Stimulated activated CD8-positive, alpha-beta memory T cell treated with anti-CD3 and anti-CD28 coated beads, Interleukin-7, amount 100 ng/mL, for 48 hours (primary cell): ENCODE measurements at places on chromosomes 5 and 9.

GRCh38 chr5:150904479-150905311 lies at the start of gene ZNF300:
Gene ZNF300, minus strand, starts transcription at chr5:150904980. Its CDS starts 1,825 bp downstream, at chr5:150903155.
- peak; percentile 26 for DNase-seq

DNA sequence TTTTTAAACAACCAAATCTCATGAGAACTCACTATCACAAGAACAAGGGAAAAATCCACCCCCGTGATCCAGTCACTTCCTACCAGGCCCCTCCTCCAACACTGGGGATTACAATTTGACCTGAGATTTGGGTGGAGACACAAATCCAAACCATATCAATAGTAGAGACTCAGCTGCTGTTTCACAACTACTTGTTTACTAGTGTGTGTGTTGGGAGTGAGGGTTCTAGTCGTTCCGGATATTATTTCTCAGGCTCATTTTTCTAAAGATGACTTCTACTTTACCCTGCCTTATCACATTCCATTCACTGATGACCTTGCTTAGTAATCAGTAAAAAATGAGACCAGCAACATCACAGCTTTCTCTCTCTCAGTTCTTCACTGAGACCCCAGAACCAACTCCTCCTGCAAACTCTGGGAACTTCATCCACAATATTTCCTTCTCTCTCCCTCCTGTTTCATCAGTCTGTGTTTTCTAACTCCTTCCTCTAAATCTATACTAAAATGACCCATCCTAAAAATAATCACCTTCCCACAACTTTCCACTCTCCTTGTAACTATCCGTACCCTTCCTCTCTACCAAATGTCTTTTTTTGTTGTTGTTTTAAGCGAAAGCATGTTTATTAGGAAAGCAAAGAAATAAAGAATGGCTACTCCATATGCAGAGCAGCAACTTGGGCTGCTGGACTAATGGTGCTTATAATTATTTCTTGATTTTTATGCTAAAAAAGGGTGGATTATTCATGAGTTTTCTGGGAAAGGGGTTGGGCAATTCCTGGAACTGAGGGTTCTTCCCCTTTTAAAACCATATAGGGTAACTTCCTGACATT lies 121.5 kb upstream of the SPRY4 start:
- no peak for DNase-seq

GRCh38 chr5:135386886-135387628 lies 12.0 kb downstream of the MACROH2A1 start:
- DNase-seq = no peak

- no peak for DNase-seq
Observed at GRCh38 chr9:29389421-29389820, 1816.1 kb upstream of the C9orf72 start.

- DNase-seq = no peak
Observed at GRCh38 chr5:69030358-69031062, 63.3 kb upstream of the SLC30A5 start.

DNA sequence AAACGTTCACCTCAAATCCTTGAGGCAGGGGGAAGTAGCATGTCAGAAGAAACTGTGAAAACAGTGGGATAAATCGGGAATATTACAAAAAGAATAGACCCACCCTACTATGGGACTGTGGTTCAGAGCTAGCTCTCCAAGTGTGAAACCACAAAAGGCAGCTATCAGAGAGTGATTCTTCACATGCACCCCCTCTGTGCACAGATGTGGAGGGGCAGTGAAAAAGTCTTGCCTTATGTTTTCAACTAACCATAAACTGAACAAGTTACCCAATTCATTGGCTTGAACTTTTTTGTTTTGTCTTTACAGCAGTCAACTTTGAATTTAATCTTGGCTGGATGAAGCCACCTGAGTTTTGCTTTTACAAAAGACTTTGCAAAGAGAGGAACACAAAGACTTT lies 98.8 kb upstream of the NR4A3 start:
- no peak for DNase-seq

GRCh38 chr9:105295986-105296385 lies 51.5 kb downstream of the SLC44A1 start:
- DNase-seq = no peak

GRCh38 chr5:95923918-95924544 lies 37.6 kb downstream of the ELL2 start:
- no peak for DNase-seq

- DNase-seq = no peak
Observed at GRCh38 chr5:34511063-34511462, 145.1 kb upstream of the RAI14 start.

- no peak for DNase-seq
Observed at GRCh38 chr9:136729144-136729543, 13.6 kb downstream of the LCN10 start.

DNA sequence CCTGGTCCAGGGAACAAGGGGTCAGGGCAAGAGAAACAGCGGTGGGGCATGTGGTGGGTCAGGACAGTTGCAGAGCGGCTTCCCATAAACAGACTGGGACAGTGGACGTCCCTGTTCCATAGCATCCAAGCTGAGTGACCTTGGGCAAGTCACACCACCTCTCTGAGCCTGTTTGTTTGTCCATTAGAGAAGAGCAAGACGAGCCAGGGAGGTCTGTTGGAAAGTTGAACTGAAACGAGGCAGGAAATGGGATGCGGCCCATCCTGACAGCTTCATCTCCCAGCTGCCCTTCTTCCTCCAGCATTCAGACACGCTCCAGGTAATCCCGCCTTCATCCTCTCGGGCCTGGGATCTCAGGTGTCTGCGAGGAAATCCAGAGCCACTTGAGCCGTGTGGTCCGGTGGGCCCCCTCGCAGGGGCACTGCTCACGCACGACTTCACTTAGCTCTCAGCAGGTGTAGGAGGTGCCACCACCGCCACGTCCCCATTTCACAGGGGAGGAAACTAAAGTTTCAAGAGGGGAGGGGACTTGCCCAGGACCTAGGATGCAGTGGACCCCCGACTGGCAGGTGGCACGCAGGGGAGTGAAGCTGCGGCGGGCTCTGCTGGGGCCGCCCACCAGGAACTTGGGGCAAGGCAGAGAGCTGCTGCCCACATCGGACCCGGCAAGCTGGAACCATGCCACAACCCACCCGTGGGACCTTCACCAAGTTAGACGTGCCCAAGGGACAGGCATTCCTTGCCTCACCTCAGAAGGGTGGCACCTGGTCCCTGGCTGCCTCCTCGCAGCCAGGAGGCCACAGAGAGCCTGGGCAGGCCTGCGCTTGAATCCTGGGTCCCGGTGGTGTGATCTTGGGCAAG lies 13.0 kb downstream of the PTGES2 start:
- no peak for DNase-seq

- no peak for DNase-seq
Observed at GRCh38 chr9:98598861-98599260, 109.9 kb downstream of the GABBR2 start.

GRCh38 chr5:95274011-95274410 lies 10.9 kb downstream of the MCTP1 start:
- no peak for DNase-seq

DNA sequence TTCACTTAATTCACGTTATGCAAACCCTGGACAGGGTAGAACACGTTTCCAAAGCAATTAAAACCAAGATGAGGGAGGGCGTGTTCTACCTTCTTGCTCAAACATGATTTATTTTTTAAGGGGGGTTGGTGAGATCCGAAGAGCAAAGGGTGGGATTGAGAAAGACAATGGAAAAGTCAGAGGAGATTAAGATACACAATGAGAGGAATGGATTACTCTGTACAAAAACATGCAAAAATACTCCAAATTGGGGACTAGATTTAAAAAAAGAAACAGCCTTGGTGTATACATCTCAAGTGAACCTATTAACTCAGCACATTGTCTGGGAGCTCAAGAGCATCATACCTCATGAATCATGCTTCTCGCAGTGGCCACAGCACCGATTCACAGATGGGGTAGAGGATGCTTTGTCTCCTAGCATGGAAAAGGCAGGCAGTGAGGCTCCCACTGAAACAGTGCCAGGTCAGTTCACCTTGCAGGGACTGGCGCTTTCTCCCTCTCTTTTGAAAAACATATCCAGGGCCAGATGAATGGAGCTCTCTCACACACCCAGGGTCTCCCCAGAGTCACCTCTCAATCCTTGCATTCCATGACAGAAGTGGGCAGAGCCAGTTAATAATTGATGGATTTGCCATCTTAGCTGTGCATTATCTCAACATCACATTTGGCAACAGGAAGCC lies 459.7 kb downstream of the BNC2 start:
- no peak for DNase-seq
